ENCODE measurements at places on chromosomes 16 and 17. TPM values are rescaled to one million over a fixed set of nuclear protein-coding genes. Genes with fewer than 3 reads are reported as not detected.

DNA sequence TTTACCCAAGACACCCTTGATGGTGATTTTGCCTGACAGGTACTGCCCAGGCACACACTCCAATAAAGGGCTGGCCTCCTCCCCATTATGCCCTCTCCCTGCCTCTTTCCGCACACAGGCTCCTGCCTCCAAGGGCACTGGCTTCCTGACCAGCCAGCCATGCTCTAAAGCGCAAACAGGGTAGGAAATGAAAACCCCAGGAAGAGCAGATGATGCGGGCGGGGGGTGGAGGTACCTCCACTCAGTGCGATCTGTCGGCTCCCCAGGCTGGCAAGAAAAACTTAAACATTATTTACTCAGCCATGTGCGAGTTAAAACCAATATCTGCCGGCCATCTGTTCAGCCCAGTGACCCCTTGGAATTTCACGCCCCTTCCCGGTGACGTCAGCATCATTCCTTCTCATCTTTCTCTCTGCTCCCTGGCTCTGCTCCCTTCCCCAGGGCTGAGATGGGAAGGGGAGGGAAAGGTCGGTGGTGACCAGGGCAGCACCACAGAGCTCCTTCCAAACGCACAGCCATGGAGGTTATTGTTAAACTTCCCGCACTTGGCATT, 262.5 kb downstream of the CBLN1 start:
- DNase-seq: no peak

Gene GPS1
- 37.3 TPM for total RNA-seq

GRCh38 chr17:77098884-77099545, 41.8 kb upstream of the SEC14L1 start:
- DNase-seq: no peak

DNA sequence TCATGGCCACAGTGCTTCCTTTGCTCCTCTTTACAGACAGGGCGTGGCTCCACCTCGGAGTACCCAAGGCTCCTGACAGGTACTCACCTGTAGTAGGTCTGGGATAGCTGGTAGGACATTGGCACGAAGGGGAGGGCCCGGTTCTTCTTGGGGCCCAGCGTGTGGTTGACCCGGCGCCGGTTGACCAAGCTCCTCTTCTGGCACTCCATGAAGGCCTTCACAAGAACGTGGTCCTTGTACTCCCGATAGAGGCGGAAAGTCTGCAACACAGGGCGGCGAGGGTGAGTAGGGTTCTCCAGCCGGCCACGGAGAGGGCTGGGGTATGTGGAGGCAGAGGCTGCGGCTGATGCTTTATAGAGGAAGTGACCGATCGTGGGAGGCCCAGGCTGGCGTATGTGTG, 69.7 kb downstream of the IL21R start:
- DNase-seq: no peak

Gene QPRT
- 20.0 TPM for total RNA-seq

GRCh38 chr17:41806685-41807445, 4.9 kb downstream of the P3H4 start:
- DNase-seq: no peak

DNA sequence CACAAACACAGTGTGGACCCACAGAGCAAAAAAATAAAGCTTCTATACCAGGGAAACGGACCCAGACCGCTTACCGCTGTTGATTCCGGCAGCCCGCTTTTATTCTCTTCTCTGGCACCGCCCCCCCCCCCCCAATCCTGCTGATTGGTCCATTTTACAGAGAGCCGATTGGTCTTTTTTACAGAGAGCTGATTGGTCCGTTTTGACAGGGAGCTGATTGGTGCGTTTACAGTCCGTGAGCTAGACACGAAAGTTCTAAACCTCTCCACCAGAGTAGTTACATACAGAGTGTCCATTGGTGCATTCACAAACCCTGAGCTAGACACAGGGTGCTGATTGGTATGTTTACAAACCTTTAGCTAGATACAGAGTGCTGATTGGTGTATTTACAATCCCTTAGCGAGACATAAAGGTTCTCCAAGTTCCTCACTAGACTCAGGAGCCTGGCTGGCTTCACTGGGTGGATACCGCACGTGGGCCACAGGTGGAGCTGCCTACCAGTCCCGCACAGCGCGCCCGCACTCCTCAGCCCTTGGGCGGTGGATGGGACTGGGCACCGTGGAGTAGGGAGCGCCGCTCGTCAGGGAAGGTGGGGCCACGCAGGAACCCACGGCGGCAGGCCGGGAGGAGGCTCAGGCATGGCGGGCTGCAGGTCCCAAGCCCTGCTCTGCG, 92.4 kb downstream of the HAPSTR1 start:
- no peak for DNase-seq

GRCh38 chr17:1834380-1835149, 4.8 kb downstream of the RPA1 start:
- DNase-seq: no peak

Gene LYRM1
- 54.6 TPM for total RNA-seq

GRCh38 chr17:35901631-35902175, 21.5 kb upstream of the CCL5 start:
- DNase-seq: no peak

Gene GNG13
- total RNA-seq: not detected

- DNase-seq: no peak
Observed at GRCh38 chr16:85328676-85329058, 216.4 kb upstream of the CIBAR2 start.

GRCh38 chr17:66942451-66943264, 21.8 kb upstream of the CACNG4 start:
- no peak for DNase-seq

DNA sequence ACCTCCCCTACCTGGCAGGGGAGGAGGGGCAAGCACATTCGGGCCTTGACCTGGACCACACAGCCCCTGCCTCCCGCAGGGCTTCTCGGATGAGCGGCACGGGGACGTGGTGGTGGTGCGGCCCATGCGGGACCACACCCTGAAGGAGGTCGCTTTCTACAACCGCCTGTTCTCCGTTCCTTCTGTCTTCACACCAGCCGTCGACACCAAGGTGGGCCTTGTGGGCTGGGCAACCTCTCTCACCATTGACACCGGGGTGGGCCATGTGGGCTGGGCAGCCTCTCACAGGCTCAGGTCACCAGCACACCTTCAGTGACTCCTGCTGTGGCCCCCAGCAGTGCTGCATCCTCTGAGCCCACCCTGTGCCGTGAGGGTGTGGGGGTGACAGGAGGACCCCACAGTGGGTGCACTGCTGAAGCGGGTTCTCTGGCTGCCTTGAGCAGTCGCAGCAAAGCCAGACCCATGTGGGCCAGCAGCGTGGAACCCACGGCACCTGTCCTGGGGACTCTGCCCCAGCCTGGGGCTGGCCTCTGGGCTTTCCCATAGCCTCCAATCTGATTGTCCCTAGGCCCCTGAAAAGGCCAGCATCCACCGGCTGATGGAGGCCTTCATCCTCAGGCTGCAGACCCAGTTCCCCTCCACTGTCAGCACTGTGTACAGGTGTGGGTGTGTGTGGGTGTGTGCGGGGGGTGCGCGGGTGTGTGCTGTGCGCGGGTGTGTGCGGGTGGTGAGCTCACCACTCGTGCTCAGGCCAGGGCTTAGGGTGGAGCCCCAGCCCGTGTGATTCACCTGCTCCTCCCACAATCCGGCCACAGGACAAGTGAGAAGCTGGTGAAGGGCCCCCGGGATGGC, 7.5 kb downstream of the CTU2 start:
- no peak for DNase-seq

- no peak for DNase-seq
Observed at GRCh38 chr17:13931111-13931526, 138.2 kb upstream of the COX10 start.

DNA sequence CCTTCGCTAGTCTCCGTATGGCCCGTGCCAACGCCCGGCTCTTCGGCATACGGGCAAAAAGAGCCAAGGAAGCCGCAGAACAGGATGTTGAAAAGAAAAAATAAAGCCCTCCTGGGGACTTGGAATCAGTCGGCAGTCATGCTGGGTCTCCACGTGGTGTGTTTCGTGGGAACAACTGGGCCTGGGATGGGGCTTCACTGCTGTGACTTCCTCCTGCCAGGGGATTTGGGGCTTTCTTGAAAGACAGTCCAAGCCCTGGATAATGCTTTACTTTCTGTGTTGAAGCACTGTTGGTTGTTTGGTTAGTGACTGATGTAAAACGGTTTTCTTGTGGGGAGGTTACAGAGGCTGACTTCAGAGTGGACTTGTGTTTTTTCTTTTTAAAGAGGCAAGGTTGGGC, 2.5 kb downstream of the RPL13 start:
- no peak for DNase-seq

GRCh38 chr17:80070375-80071115, 30.8 kb upstream of the GAA start:
- no peak for DNase-seq

- DNase-seq: no peak
Observed at GRCh38 chr16:70801611-70802010, 653 bp upstream of the VAC14 start.

Gene ABCA10
- total RNA-seq: 40.4 TPM

DNA sequence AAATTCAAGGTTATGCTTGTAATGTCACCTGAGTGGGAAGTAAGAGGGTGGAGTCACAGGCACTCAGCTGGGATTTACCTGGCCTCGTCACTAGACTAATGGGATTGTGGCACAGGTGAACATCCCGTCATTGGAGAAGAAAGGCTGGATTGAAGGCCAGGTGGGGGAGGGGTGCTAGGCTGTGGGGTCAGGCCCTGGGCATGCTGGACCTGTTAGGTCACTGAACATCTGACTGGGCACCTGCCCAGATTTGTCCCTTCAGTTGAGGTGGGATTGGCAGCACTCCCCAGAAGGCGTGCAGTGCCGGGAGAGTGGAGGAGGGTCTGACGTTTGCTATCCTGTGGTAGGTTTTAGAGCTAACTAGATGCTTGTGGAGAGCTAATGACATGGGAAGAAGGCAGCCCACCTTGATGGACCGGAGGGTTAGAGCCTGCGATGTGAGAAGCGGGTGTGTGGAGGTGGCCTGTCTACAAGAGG, 161.5 kb upstream of the ZNF267 start:
- DNase-seq: no peak

Gene MYCBPAP
- total RNA-seq: 1.3 TPM

DNA sequence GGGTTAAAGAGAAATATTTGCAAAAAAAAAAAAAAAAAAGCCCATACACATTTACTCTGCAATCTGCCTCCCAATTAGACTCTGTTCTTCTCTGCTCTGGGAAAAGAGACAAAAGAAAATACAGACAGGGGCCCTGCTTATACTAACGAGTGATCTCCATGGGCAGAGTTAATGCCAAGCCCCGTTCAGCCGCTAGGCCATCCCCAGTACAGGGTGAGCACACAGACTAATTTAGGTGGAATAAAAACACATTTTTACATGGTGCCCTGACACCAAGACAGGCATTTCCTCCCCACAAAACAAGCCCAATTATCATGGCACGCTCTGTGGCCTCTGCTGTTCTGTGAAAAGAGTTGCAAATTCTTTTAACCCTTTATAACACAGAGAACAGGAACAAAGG, 356.3 kb upstream of the C16orf82 start:
- DNase-seq: no peak

- DNase-seq: no peak
Observed at GRCh38 chr17:69949496-69949895, 125.5 kb upstream of the KCNJ16 start.

Gene PRM2
- not detected for total RNA-seq
